ENCODE measurements at places on chromosomes 3 and 15.

DNA sequence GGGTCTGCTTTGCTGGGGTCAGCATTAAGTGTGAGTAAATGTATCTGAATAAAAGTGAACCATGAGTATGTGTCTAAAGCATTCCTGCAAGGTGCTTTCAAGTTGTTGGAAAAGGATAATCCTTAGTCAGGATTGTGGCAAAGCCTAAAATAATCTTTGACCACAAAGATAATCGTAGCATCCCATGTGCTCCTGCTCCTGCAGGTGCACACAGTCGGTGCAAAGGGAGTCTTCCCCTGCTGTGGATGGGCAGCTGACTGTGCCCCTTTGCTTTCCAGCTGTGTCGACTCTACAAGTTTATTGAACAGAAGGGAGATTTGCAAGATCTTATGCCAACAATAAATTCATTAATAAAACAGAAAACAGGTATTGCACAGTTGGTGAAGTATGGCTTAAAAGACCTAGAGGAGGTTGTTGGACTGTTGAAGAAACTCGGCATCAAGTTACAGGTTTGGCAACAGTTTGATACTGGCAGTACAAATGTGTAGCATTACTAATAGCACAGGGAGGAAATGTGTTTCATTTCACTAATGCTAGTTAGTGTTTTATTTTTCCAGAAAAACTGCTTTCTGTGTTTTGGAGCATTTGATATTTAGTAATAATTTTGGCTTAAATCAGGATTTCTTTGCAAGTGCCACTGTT lies 22.6 kb downstream of the SRP14 start:
- no peak for DNase-seq

DNA sequence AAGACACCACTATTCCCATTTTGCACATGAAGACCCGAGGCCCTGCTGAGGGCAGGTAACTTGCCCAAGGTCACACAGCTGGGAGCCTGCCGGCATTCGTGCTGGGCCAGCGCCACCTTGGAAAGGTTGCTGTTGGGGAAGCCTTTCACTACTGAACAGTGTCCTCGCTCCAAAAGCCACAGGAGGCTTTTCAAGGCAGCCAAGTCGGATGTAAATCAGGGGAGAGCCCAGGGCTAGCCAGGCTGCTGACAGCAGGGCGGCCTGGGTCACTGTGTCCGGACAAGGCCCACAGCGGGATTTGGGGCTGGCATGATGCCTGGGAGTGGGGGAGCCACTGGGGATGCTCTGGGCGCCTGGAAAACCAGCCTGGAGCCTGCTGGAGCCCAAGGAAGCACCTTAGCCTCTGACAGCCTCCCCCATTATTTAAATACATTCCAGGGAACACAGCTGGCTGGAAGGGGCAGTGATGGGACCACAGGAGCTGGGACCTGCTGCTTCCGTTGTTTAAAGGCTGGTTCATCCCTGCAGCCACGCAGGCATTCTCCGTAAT lies 10.5 kb downstream of the SLC6A6 start:
- no peak for DNase-seq

DNA sequence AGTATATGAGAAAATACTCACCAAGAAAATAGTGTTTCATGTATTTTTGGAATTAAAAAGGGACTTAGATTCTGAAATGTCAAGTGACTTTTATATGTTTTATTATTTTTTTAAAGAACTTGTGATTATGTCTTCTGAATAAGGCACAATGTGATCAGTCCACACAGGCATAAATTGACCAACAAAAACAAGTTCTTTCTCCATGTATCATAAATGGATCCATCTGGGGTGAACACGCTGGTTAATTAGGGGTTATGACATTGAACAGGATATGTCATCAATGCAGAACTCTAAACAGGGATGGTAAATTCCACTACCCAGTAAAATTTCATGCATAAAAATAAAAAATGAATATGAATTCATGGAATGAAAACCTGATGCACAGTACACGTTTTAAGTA lies 31.3 kb upstream of the PIK3CA start:
- no peak for DNase-seq

GRCh38 chr15:99407716-99408115 lies 156.4 kb downstream of the LRRC28 start:
- DNase-seq = no peak

DNA sequence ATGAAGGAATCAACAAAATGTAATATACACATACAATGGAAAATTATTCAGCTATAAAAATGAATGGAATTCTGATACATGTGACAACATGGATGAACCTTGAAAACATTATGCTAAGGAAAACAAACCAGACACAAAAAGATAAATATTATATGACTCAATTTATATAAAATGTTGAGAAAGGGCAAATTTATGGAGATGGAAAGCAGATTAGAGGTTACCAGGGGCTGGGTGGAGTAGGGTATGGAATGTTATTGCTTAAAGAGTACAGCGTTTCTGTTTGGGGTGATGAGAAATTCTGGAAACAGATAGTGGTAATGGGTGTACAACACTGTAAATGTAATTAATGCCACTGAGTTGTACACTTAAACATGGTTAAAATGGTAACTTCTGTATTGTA lies 50.9 kb downstream of the EMC4 start:
- no peak for DNase-seq

GRCh38 chr15:99347574-99347973 lies 96.3 kb downstream of the LRRC28 start:
- DNase-seq = no peak

DNA sequence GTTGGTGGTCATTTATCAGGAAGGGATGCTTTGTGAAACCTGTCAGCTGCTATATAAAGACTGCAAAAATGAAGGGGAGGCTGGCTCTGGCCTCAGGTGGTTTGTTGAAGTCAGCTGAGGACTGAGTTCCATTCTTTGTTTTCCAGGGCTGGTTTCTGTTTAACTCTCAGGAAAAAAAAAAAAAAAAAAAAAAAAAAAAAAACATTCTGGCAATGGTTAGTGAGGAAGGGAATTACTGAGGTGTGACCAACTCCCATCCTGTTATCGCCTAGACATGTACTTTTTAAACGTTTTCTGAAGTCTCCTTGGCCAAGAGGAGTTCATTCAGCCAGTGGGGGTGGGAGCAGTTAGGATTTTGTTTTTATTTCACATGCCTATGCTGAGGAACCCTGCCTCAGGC lies 316.3 kb downstream of the OXSM start:
- no peak for DNase-seq

- no peak for DNase-seq
Measured at GRCh38 chr3:119751423-119751822, 30.5 kb upstream of the NR1I2 start.

DNA sequence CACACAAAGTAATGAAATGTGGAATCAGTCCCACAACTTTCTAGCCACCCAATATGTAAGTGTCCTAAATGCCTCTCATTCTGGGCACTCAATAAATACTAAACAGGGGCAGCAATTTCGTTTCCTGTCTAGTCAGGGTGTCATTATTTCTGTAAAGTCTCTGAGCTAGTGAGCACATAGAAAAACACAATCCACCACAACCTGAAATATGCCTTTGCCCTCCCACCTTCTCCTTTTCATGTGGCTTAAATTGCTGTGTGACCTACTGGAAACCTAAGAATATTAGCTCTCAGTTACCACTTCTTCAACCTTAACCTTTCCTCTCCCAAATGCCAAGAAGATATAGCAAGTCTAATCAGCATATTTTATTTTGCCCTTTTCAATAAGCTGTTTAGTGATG lies 456.3 kb upstream of the KCNMB2 start:
- no peak for DNase-seq

DNA sequence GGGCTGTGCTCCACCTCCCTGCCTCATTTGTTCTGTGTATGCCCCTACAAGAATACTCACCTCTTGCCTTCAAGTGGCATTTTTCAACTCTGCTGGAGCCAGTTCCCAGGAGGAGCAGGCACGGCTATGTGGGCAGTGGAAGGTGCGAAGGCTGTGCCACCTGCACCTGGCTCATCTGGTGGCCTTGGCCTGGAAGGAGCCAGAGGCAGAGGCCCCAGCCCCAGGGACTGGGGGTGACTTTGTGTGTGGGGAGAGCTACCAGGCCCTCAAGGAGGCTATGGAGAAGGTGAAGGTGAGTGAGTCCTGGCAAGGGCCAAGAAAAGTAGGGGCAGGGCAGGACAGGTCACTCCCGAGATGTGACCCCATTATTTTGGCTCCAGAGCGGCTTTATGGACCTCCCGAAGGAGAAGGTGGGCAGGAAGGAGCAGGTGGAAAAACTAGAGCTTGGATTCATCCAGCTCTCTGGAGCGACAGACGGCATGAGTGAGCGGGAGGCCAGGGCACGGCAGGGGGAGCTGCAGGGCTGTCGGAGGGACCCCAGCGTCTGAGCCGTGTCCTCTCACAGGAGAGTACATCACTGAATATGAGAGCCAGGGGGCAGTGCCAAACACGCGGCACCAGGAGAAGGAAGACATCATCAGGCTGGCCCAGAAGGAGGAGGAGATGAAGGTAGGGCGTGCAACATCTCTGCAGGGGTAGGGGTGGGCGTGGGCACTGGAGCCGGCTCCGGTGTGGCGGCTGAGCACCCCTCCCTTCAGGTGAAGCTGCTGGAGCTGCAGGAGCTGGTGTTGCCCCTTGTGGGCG lies 57.3 kb upstream of the UBE2Q2 start:
- DNase-seq = no peak

GRCh38 chr15:98433346-98433745 lies 215.0 kb upstream of the IGF1R start:
- DNase-seq = no peak

DNA sequence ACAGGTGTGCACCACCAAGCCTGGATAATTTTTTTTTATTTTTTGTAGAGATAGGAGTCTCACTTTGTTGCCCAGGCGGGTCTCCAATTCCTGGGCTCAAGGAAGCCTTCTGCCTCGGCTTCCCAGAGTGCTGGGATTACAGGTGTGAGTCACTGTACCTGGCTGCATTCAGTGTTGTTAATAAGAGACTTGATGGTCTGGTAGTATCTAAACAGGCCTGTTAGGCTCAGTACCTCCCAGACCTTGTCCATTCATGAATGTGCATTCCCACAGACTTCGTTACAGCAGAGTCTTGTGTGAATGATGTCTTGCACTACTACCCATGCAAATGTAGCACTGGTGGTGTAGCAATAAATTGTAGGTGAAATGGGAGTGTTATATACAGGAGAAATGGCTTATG lies 17.7 kb downstream of the CMTM8 start:
- no peak for DNase-seq

- DNase-seq = no peak
Measured at GRCh38 chr15:70439304-70439877, 324.0 kb downstream of the UACA start.
